ENCODE measurements at places on chromosomes 12 and 14. TPM values are rescaled to one million over a fixed set of nuclear protein-coding genes. Genes with fewer than 3 reads are reported as not detected.

DNA sequence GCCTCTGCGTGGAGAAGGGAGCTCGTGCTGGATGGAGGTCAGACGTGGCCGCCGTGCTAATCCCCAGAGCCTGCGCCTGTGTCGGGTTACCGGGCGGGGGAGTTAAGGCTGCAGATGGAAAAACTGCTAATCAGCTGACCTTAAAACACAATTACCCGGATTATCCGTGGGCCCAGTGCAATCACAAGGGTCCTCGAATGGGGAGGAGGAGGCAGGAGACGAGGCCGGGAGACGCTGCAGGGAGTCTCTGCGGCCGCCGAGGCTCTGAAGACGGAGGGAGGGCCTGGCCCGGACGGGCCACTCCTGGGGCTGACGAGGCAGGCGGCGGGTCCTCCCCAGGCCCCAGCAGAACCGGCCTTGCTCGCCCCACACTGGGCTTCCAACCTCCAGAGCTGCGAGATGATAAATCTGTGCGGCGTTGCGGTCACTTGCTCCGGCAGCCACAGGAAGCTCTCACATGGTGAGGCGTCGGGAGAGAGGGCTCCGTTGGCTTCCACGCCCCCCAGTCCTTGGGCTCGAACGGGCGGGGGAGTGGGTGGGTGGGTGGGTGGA is 32.9 kb upstream of the FBRSL1 start:
- DNase-seq, result no peak

DNA sequence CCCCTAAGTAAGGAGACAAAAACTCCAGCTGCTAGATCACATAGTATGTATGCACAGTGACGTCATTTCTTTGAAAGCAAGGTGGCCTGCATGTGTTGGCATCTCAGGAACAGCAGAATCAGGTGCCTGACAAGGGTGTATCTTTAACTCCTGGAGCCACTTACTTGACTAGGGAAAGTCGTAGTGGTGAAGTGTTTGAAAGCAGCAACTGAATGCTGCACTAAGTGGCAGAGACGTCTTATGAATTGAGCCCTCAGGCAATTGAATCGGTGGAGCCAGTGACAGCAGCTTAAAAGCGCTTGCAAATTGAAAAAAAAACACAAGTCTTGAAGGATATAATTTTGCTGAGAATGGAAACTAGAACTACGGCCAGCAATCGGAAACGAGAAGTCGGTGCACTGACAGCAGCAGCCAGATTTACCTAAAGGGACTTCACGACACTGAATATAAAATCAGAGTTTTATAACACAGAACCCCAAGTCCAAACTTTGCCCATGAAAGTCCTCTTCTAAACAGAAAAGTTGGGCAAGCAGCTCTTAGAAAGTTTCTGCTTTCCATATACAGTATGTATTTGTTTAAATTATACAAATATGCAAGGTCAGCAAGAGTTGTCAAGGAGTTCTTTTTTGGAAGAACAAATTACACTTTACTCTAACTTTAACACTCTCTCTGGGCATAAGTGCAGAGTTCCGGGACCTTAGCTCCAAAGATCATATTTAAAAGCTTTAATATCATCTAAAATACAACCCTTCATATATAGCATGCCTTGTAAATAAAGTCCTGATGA is 1.1 kb downstream of the IGF1 start:
- no peak for DNase-seq

DNA sequence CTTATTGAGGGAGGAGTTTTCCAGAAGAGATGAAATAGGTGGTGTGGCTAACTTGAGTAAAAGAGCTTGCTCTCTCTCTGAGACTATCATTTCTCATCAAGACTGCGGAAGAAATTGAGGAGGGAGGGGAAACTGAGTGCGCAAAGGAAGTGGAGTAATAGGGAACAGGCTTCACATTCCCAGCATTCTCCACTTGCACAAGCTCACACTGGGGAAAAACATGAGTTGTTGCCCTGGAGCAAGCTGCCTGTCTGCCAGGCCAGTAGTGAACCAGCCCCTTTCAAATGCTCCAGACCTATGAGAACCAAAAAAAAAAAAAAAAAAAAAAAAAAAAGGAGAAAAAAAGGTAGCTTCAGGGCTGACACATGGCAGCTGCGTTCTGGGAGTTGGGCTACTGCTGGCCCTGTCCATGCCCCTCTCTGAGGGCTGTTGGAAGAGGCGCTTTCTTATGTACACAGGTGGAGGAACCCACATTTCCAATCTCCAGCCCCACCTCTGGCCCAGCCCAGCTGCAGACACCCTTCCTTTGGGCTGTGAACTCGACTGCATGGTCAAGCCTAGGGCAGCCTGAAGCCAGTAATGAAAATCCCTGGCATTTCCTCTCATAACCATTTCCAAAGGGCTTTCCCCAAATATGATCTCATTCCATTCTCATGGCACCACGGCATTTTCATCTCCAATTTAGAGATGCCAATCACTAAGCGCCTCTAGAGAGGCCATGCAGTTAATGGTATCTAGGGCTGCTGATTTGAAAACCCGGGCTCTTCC is 32.5 kb upstream of the EMP1 start:
- no peak for DNase-seq

GRCh38 chr12:79624378-79624777 is 66.4 kb downstream of the PAWR start:
- no peak for DNase-seq

DNA sequence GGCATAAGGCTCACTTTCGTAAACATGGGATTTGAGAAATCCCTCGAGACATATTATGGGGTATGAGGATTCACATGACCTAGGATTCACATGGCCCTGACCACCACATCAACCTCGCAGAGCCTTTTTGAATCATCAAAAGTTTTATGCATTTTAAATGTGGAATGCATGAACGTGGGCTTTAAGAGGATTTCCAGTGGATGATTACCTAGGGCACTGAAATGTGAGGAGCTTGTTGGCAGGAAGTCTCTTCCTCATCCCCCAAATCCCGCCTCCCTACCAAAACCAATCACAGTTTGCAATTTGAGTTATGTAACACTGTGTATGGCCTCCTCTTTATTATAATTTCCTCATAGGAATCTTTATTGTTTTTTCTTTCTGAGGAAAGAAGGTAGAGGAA is 659.6 kb upstream of the TBX3 start:
- no peak for DNase-seq

TM9SF1 gene
- polyA plus RNA-seq, result 54.8 TPM

ANO4 gene
- polyA plus RNA-seq, result 14.1 TPM

CCDC85C gene
- polyA plus RNA-seq, result 9.6 TPM

COX14 gene
- polyA plus RNA-seq, result 204 TPM

Data from SK-N-SH (cell line).